Activated T-helper 1 cell treated with Interleukin-2 at 50 U/mL for 16 hours (primary cell): ENCODE measurements at places on chromosomes 4 and X.

DNA sequence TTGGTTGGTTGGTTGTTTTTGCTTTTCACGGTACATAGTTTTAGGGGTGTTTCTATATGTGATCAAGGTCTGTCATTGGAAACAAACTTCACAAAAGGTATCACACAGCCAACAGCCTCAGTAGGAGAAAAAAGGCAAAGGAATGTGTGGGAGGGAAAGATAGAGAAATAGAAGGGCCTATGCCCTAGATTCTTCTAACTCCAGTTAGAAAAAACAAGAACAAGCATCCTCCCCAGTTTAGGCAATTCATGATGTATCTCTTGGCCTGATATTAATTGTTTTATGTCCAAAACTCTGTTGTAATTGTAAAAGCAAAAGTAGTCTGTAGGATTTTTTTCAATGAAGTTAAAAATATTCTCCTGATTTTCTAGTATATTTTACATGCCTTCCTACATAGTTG lies 192.4 kb upstream of the EDNRA start:
- DNase-seq, result no peak

DNA sequence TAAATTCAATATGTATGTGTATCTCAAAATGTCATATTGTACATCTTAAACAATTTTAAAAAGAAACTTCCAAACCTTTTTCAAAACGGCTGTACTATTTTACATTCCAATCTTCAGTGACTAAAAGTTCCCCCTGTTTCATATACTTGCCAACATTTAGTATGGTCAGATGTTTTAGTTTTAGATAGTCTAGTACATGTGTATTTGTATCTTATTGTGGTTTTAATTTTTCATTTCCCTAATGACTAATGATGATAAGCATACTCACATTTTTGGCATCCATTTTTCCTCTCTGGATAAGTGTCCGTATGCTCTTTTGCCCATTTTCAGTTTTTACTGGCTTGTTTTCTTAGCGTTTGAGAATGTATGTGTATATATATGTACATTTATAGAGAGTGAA lies 212.2 kb upstream of the MAGEB18 start:
- DNase-seq, result no peak

GRCh38 chr4:38111717-38112116 lies 151.5 kb downstream of the PTTG2 start:
- no peak for DNase-seq

DNA sequence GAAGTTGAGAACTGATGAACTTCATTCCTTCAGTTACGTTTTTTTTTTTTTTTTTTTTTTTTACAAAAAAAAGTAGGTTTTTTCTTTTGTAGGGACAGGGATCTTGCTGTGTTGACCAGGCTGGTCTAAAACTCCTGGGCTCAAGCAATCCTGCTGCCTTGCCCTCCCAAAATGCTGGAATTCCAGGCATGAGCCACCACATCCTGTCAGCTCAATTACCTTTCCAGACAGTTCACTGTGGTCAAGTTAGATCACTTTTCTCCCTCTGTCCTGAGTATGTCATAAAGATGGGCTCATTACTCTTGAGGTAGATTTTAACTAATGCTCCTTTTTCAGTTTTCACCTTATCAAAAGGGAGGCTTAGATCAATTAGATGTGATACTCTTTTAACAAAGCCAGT lies 10.8 kb upstream of the NR3C2 start:
- DNase-seq, result no peak

DNA sequence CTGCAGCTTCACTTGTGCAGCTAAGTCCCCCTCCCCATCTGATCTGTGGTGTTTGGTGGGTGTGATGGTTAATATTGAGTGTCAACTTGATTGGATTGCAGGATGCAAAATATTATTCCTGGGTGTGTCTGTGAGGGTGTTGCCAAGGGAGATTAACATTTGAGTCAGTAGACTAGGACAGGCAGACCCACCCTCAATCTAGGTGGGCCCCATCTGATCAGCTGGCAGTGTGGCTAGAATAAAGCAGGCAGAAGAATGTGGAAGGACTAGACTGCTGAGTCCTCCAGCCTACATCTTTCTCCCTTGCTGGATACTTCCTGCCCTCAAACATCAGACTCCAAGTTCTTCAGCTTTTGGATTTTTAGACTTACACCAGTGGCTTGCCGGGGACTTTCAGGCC lies 103.5 kb upstream of the BOD1L1 start:
- no peak for DNase-seq

DNA sequence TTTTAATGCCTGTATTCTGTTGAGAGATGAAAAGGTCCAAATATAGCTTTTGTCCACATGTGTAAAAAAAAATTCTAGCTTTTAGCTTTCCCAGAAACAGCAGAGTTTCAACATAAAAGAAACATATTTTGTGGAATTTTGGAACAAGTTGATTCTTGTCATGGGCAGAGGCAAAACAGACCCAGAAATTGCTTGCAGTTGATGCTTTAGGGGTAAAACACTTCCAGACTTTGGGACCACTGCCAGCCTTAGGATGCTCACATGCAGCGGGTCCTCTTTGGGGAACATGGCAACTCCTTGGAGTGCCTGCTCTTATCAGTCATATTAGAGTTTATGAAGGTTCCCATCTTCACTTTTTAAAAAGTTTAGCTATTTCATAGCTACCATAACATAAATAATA lies 30.4 kb downstream of the DCLK2 start:
- DNase-seq, result no peak

GRCh38 chrX:45191820-45192409 lies 8.8 kb downstream of the DIPK2B start:
- no peak for DNase-seq

DNA sequence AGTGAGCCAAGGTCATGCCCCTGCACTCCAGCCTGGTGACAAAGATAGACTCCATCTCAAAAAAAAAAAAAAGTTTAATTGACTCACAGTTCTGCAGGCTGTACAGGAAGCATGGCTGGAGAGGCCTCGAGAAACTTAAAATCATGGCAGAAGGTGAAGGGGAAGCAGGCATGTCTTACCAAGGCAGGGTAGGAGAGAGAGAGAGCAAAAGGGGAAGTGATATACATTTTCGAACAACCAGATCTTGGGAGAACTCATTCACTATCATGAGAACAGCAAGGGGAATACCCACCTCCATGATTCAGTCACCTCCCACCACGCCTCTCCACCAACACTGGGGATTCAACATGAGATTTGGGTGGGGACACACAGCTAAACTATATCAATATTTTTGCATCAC lies 315.2 kb upstream of the HTR2C start:
- no peak for DNase-seq

- DNase-seq, result no peak
These were observed 72.5 kb upstream of the CXorf51A start for GRCh38 chrX:146887020-146887419.

DNA sequence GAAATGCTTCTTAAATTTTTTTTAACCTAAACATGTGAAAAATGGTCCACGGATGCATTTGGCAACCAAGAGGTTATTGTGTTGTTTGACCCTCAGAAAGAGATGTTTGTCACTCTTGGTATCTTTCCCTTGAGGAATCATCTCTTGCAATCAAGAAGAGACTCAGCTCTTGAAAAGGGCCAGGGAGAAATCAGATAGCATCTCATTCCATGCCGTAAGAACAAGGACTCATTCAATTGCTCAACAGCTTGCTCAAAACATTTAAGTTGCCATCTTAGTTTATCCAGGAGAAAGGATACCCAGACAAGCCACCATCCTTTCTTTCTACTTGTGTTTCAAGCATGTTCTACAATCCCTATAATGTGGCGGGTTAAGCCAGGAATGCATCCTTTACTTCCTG lies 209.5 kb upstream of the LNX1 start:
- no peak for DNase-seq

GRCh38 chr4:160161026-160161425 lies 1058.1 kb downstream of the RAPGEF2 start:
- DNase-seq, result no peak

DNA sequence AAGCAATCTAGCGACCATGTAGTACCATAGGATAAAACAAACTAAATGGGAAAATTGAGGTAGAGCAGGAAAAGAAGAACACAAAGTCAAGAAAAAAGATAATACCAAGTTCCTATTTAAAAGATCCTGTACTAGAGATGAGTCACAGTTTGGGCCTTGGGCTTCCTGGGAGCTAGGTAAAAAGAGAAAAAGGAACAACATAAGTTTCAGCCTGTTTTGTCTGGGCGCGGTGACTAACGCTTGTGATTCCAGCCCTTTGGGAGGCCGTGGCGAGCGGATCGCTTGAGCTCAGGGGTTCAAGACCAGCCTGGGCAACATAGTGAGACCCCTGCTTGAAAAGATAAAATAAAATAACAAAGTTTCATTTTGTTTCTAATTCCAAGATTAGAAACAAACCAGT lies 14.0 kb upstream of the TMEM156 start:
- DNase-seq, result no peak

GRCh38 chrX:100587861-100588260 lies 3.1 kb downstream of the TNMD start:
- no peak for DNase-seq

- DNase-seq, result no peak
These were observed 941.2 kb upstream of the TENM3 start for GRCh38 chr4:181301735-181302710.

DNA sequence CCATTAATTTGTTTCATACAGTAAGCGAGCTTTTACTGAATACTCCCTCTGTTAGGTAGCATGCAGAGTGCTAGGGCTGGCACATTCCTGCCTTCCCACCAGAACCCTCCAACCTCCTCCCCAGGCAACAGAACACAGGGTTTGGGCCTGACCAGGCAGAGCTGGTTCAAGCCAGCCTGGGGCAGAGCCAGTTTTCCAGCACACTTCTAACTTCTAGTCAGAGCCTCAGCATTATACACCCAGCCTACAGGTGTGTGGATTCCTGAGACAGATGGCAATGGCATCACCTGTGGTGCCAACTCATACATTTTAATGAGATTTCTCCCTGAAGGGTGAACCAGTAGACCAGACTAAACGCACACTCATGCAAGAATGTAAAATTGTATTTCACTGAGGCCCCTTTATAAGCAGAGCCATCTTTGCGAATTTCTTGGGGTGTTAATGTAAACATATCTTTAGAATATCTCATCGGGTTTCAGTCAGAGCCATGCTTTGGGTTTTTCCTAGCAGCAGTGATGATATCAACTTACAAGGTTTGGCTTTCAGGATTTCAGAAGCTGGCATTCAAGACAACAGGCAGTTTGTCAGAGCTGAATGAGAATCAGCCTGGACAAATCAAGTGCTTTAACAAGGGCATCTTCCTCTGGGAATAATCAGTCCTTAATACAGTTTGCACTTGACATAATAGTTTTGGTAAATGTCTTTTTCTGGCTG lies 92.0 kb downstream of the GATB start:
- DNase-seq, result no peak

GRCh38 chr4:6267573-6267972 lies 2.1 kb upstream of the WFS1 start:
- no peak for DNase-seq

DNA sequence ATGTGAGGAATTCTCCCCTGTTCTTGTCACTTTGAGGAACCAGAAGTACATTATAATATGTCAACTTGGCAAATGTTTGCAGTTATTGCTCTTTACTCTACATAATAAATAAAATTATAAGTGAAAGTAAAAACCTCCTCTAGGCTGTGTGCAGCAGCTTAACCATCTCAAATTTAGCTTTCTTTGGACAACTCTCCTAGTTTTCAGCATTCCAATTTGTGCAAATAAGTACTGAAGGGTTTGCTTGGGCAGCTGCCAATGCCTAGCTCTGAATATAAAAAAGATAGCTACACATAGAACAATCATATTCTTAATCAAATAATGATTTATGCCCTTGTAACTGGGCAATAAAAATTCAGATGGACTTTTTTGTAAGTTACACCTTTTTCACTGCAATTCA lies 82.5 kb downstream of the GASK1B start:
- no peak for DNase-seq

DNA sequence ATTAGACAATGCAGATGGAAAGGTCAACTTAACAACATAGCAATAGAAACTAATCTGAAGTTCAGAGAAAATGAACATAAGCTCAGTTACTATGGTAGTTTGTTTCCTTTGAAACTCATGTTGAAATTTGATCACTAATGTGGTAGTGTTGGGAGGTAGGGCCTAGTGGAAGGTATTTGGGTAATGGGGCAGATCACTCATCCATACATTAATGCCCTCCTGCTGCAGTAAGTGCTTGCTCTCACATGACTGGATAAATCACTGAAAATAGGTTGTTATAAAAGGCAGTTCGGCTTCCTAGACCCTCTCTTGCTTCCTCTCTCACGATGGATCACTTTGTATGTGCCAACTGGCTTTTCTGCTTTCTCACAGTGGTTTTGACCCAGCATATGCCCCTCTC lies 567.4 kb upstream of the GALNT7 start:
- DNase-seq, result no peak

DNA sequence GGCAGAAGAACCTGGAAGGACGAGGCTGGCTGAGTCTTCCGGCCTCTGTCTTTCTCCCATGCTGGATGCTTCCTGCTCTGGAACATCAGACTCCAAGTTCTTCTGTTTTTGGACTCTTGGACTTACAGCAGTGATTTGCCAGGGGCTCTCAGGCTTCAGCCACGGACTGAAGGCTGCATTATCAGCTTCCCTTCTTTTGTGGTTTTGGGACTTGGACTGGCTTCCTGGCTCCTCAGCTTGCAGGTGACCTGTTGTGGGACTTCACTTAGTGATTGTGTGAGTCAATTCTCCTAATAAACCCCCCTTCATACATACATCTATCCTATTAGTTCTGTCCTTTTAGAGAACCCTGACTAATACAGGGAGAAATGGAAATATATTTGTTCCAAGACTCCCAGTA lies 265.8 kb downstream of the PCDH18 start:
- no peak for DNase-seq

GRCh38 chrX:15797707-15798106 lies 7.4 kb downstream of the ZRSR2 start:
- DNase-seq, result no peak

DNA sequence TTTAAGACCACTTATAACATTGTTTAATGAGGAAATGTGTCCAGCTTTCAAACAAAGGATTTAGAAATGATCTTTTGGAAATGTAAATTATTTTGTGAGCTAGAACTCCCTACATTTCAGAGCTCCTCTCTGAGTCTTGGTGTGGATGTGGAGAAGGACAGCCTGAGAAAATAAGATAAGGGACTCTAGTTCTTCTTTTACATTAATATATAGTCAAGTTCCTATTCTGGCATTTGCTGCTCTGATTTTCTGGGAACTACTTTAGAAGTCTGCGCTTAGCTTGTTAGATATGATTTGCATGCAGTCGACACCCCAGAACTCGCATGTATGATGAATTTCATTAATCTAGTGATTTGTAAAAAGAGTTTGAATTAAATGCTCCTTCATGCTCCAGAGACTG lies 45.5 kb downstream of the TSPAN7 start:
- no peak for DNase-seq

GRCh38 chr4:113773014-113773413 lies 11.5 kb upstream of the CAMK2D start:
- DNase-seq, result no peak
